Progenitor cell of endocrine pancreas (in vitro differentiated cells): ENCODE measurements at places on chromosomes 4 and X.

DNA sequence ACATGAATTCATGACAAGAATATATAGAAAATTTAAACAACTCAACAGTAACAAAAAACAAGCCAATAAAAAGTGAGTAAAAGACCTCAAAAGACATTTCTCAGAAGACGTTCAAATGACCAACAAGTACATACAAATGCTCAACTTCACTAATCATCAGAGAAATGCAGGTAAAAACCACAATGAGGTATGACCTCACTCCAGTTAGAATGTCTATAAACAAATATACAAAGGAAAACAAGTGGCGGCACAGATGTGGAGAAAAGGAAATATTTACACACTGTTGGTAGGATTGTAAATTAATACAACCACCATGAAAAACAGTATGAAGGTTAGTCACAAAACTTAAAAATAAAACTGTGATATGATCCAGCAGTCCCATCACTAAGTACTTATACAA is 1033.1 kb downstream of the RAPGEF2 start:
- H3K4me3 ChIP-seq, result no peak overlapping the region
- H3K36me3 ChIP-seq, result peaks cover 3% of the 10 kb centered on the region
- H3K27me3 ChIP-seq, result no peaks in the 10 kb centered on the region
- H3K4me1 ChIP-seq, result no peaks in the 10 kb centered on the region
- H3K27ac ChIP-seq, result no peak overlapping the region

- H3K36me3 ChIP-seq, result no peaks in the 10 kb centered on the region
- no peaks in the 10 kb centered on the region for H3K4me1 ChIP-seq
Observed at GRCh38 chr4:146469022-146469421, 52.7 kb downstream of the SLC10A7 start.

DNA sequence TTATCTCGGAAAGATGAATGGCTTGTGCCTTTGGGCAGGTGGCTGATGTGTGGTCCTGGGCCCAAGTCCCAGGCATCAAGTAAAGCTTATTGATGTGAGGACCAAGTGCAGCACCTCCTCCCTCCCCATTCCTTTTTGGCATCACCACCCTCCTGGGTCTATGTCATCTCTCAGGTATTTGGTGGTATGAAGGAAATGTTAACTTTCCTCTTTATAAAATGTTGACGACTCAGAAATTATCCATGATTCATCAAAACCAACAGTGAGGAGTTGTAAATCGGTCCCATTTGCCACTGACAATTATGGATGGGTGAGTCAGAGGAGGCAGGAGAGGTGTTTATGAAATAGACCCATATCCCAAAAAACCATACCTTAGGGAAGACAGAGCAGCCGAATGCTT is 229.4 kb upstream of the GATB start:
- H3K4me1 ChIP-seq, result no peaks in the 10 kb centered on the region
- H3K27me3 ChIP-seq, result peaks cover 3% of the 10 kb centered on the region
- H3K27ac ChIP-seq, result no peak overlapping the region
- H3K4me3 ChIP-seq, result no peak overlapping the region
- no peaks in the 10 kb centered on the region for H3K36me3 ChIP-seq
- no peak for DNase-seq

- no peak for DNase-seq
- H3K4me3 ChIP-seq, result no peak overlapping the region
- no peak overlapping the region for H3K27ac ChIP-seq
- H3K27me3 ChIP-seq, result peaks cover 3% of the 10 kb centered on the region
Observed at GRCh38 chrX:34624416-34624815, 32.7 kb downstream of the TMEM47 start.

DNA sequence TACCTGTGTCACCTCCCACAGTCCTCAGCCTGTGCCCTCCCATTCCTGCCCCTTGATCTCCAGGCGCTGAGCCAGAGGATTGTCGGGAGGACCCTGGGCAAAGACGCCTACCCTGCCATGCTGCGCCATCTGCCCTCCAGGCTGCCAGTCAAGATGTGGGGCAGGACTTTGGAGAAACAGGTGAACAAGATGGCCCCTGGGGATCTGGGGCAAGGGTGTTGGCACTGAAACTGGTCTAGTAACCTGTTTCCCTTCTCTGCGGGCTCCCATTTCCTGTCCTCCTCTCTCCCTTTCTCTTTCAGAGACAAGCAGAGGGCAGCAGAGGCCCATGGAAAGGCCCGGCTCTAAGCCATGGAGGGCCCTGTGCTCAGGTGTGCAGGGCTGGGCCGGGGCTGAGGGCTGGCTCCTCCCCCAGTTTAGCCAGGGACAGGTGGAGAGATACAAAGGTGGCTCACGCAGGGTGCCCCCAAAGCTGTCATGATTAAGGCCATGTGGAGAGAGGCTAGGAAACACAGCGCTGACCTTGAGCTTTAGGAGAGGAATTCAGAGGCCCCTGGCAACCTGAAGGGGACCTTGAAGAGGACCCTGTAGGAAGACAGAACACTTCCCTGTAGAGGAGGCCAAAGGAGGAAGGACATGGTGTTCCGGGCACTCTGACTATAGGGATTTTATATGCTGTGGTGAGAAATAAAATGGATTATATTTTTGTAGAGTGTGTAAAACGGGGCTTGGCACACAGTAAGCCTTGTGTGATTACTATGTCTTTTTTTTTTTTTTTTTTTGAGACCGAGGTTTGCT is at the start of gene GLOD5:
GLOD5 (plus strand) TSS at position 74 of the 798 bp plus-strand sequence; CDS start at position 118, 44 bp downstream.
- no peaks in the 10 kb centered on the region for H3K27me3 ChIP-seq
- H3K36me3 ChIP-seq, result no peaks in the 10 kb centered on the region
- H3K4me3 ChIP-seq, result no peak within 1 kb of the TSS
- peak within 1 kb of the TSS; percentile 84 for H3K27ac ChIP-seq
- H3K4me1 ChIP-seq, result peaks cover 5% of the 10 kb centered on the region
- DNase-seq, result peak; percentile 23

DNA sequence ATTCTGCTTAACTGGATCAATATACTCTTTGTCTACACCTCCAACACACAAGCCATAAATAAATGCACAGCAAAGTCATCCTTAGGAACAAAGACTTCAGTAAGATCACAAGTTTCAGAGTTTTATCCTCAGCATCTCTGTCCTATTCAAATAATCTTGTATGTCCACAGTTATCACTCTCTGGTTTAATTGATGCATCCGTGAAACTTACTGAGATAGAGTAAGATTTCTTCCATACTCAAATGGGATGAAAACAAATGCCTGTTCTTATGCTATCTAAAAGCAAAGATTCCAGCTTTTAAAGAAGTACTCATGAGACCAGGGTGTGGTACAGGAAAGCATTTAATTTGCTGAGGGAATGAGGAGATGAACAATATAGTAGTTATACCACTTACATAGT is 184.6 kb upstream of the SLC7A11 start:
- no peak for DNase-seq
- H3K4me3 ChIP-seq, result no peak overlapping the region
- no peaks in the 10 kb centered on the region for H3K27me3 ChIP-seq
- no peaks in the 10 kb centered on the region for H3K4me1 ChIP-seq
- no peaks in the 10 kb centered on the region for H3K36me3 ChIP-seq

DNA sequence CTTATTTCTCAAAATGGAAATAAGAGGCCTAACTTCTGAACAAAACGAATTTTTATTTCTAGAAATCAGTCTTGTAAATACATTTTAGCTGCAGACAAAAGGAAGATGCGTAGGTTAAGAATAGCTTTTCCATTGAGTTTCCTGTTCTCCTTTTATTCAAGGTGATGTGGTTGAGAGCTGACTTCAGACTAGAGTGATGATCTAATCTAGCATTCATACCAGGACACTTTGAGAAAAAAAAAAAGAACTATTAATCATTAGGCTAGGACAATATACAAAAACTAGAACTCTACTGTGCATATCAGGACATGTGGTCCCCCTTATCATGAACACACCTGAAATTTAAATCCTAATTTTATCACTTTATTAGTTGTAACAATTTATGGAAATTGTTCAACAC is 884.5 kb upstream of the EPHA5 start:
- H3K4me3 ChIP-seq, result no peak overlapping the region
- peaks cover 14% of the 10 kb centered on the region for H3K4me1 ChIP-seq
- H3K27ac ChIP-seq, result no peak overlapping the region
- H3K36me3 ChIP-seq, result peaks cover 1% of the 10 kb centered on the region

DNA sequence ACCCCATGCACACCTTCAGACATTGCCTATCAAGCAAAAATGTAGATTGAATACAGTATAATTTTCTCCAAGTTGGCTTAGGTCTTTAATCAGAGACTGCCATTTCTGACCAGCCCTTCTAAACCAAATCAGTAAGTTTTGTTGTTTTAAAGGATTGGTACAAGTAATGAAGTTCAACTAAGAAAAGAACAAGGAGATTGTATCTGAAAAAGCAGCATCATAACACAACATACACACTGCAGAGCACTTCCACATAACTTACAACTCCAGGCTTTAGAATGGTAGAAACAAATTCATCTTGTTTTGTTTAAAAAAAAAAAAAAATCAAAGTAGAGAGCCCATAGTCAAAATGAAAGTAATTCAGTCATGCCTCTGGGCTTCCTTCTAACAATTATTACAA is 16.1 kb upstream of the AMBN start:
- peaks cover 6% of the 10 kb centered on the region for H3K4me1 ChIP-seq
- H3K27ac ChIP-seq, result no peak overlapping the region
- no peaks in the 10 kb centered on the region for H3K36me3 ChIP-seq
- no peak for DNase-seq
- no peaks in the 10 kb centered on the region for H3K27me3 ChIP-seq
- H3K4me3 ChIP-seq, result no peak overlapping the region

DNA sequence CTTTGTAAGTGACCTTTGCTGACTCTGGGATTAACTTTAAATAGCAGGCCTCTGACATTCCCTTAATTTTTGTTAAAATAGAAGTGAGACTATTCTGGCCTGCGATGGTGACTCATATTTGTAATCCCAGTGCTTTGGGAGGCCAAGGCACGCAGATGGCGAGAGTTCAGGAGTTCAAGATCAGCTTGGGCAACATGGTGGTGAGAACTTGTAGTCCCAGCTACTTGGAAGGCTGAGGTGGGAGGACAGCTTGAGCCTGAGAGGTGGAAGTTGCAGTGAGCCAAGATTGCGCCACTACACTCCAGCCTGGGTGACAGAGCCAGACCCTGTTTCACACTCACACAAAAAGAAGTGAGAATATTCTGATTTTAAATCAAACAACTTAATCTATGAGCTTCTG is 27.3 kb downstream of the ZNF330 start:
- no peak for DNase-seq
- no peaks in the 10 kb centered on the region for H3K36me3 ChIP-seq
- H3K27ac ChIP-seq, result no peak overlapping the region
